ENCODE measurements at places on chromosomes 2 and 18.

GRCh38 chr2:155026651-155027174 is 328.2 kb downstream of the KCNJ3 start:
- DNase-seq, result no peak

DNA sequence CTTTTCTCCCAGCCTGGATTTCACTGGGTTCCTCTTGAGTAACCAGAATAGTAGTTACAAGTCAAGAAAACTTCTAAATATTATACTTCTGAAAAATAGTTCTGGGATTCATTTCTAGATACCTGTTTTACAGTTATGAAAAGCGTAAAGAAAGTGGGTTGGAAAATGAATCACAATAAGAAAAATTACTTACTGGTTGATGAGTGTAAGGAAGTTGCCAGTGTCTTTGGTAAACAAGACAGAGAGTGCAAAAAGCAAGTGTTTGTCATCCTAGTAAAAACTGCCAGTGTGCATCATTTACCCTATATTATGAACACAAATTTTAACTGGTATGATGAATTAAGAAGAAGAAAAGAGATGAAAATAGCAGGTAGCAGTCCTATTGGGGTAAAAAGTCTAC is 88.9 kb downstream of the R3HDM1 start:
- DNase-seq, result no peak

DNA sequence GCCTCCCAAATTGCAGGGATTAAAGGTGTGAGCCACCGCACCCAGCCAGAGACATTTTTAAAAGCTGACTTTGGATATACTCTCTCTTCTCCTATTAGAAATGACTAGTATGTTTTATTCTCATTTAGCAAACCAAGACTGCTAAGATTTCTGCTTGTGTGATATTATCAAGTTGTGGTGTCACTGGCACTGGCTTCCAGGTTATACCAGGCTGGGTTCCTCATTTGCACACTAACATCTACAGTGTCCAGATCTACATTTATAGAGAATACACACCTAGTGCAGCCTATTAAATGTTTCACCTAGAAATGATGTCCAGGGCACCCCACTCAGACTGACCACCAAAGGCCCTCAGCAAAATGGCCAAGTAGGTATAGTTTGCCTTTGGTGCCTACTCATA is 265.3 kb upstream of the STON1 start:
- DNase-seq, result no peak

GRCh38 chr2:28588292-28588670 is 92.4 kb downstream of the PLB1 start:
- DNase-seq, result no peak

GRCh38 chr2:232632229-232632903 is 1.0 kb upstream of the EFHD1 start:
- no peak for DNase-seq

DNA sequence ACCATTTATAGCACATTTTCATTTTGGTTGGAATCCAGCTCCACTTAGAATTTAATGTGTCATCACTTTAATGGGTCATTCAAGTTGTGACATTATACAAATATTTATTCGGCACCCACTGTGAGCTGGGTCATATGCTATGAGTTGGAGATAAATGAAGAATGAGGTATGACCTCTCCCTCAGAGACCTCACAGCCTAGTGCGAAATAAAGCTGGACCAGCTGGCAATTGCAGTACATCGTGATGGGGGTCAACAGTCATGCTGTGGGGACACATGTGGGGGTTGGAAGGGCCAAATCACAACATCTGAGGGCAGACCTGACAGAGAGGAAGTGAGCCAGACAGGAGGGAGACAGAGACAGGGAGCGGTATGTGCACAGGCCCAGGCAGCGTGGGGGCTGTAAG is 175.4 kb downstream of the MAIP1 start:
- no peak for DNase-seq

DNA sequence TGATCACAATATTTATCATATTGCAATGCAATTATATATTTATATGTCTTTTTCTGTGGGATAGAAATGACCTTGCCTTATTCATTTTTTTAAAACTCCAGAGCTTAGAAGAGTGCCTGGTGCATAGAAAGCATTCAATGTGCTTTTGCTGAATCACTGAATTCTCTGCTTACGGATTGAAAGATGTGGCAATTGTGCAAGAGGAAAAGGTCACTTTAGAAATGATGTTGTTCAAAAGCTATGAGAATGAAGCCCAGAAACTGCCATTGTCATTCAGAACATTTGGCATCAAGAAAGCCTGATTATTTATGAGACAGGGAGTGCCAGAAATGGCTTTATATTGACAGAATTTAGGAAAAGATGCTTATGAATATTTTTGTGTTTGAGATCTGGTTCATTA is 678.6 kb upstream of the CDH2 start:
- DNase-seq, result no peak

GRCh38 chr2:46695283-46695682 is 215.9 kb downstream of the TMEM247 start:
- DNase-seq, result no peak

DNA sequence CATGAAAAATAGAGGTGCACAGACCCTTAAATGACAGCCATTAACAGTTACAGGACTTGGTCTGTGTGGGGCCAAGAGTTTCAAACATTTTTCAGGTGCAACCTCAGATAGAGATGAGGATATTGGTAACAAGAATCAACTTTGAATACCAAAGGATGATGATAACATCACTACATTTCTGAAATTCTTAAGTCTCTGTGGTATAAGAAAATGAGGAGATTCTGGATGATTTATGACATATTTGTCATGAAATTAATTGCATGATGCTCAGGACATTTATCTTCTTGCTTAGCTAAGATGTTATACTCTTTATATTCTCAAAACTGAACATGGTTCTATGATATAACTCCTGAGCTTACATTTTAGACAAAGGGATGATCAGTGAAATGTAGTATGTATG is 471.8 kb upstream of the CWC22 start:
- DNase-seq, result no peak

DNA sequence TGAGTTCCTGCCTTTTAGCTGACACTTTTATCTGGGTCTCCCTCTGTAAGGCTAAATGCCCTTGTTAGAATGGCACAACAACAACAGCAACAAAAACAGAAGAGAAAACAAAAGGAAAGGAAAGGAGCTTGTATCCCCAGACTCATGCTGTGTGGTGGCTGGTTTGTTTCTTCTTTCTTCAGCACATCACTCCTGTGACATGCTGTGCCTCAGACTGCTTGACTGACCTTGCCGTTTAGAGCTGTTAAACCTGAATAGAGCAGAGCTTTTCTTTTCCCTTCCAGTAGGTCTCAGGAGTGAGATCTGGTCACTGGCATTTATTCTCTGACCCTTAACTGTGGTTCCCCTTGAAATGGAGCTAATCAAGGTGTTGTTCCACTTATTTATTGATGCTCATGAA is 18.9 kb downstream of the GALNT13 start:
- DNase-seq, result peak; percentile 58

GRCh38 chr2:151551556-151551955 is 141.9 kb downstream of the RIF1 start:
- DNase-seq, result no peak

DNA sequence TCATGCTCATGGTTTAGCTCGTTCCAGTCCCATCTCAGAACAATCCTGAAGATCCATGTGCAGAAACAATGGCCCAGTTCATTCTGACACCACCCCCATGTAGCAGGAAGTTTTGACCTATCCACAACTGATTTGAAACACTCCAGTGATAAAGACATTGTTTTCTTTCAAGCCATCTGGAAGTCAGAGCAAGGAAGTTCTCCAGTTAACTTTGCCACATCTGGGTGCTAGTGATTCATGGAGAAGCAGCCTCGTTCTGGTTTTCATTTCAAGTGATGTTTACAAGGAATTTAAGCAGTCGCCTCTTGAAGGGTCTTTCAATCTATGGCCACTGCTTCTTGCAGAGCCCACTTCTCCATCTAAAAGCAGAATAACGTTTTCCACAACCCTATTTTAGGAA is 36.6 kb upstream of the TWIST2 start:
- DNase-seq, result no peak

DNA sequence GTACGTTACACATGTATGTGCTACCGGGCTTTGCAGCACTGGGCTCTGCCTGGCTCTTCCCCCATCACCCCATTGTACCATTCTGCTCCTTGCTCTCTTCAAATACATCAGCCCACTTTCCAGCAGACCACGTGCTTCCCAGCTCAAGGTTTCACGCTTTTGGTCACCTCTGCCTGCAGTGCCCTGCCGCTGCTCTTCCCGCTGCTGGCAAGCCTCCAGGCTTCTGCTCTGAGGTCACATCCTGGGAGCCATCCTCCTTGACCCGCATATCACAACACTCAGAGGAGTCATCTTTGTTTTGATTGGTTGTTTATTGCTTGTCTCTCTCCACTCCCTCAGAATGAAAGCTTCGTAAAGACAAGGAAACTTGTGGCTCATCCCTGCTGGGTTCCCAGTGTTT is 34.1 kb downstream of the KIF5C start:
- no peak for DNase-seq

GRCh38 chr18:7369006-7369405 is 138.1 kb downstream of the LRRC30 start:
- DNase-seq, result no peak

All from NT2/D1 (cell line).